Stimulated activated CD4-positive, alpha-beta T cell treated with anti-CD3 and anti-CD28 coated beads, TNF-alpha, amount 100 ng/mL, for 24 hours (primary cell): ENCODE measurements at places on chromosomes 11 and 22.

DNA sequence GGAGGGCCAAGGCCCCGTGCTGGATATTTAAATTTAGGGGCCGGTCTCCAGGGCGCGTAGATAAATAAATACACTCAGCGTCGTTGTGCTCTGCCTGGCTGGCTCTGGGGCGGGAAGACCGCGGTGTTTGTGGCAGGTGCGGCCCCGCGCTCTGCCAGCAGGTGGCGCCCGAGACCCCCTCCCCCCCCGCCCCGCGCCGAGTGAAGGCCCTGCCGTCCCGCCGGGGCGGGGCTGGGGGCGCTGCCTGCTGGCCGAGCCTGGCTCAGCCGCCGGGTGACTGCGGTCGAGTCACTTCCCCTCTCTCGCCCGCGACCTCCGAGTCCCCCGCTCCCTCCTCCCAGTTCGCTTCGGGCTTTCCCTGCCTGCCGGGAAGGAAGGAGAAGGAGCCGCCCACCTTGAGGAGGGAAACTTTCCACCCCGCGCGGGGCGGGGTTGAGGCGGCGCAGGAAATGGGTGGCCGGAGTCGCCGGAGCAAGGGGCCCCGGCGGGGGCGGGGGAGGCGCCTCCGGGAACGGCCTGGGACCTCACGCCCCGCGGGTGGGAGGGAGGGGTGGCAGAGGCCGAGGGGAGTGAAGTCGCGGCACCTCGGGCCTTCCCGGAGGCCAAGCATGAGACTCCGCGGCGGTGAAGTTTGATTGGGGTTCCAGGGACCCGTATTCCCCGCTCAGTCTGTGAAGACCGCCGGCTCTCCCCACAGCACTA, 1.6 kb upstream of the EHBP1L1 start:
- peak; percentile 64 for DNase-seq

GRCh38 chr11:20047006-20047768, 113.1 kb downstream of the DBX1 start:
- no peak for DNase-seq

DNA sequence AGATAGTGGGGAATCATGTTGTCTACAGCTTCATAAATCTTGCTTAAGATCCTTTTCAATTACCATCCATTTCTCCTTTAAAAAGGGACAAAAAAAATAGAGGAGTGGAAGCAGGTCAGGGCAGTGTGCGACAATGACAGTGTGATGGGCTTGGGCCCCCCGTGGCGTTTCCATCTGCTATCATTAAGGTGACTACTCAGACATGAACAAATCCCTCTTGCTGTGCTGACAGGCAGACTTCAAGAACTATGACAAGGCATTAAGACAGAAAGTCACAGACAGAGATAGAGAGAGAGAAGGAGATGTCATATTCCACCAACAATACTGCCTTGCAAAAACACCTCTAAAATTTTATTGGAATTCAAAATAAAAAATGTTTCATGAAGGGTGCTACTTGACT, 263.2 kb downstream of the DCDC1 start:
- no peak for DNase-seq

- DNase-seq: peak; percentile 41
Measured at GRCh38 chr11:63553759-63554158, 9.4 kb downstream of the PLAAT2 start.

- no peak for DNase-seq
Measured at GRCh38 chr11:67534070-67534679, 10.9 kb upstream of the CABP2 start.

- DNase-seq: no peak
Measured at GRCh38 chr11:124669193-124669592, 4.3 kb downstream of the SIAE start.

- no peak for DNase-seq
Measured at GRCh38 chr11:116122697-116123472, 618.7 kb upstream of the CADM1 start.

DNA sequence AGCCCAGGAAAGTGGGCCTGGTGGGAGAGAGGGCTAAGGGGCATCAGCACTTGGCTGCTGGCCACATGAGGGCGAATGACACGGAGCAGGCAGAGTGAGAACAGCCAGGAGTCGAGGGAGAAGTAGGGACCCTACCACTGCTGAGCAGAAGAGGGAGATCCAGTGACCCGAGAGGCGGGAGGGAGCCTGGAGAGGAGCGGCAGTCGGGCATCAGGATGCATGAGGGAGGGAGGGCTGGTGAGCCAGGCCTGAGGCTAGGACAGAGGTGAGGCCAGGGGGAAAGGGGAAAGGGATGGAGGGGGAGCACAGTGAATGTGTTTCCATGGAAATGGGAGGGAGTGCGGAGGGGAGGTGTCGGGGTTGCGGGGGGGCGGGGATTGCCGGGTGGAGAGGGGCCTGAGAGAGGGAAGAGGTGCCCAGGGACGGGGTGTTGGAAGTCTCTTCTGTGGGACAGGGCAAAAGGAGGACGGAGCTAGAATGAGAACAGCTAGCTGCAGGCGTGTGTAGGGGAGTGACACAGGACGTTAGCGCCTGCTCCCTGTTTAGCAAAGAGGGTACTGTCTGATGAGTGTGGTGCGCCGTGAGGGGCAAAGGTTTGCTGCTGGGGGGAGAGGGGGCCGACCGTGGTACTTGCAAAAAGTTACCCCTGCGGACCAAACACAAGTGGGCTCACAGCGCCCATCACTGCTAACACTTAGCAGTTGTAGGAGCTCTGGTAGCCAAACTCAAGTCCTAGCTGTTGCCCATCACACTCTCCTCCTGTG, 37.1 kb upstream of the WNT11 start:
- DNase-seq: no peak
